HT-29 (cell line): ENCODE measurements at places on chromosomes 4 and X. TPM values are rescaled to one million over a fixed set of nuclear protein-coding genes. Genes with fewer than 3 reads are reported as not detected.

Gene TSPAN7
- total RNA-seq: not detected in 2 replicates

Gene DAPP1
- total RNA-seq: 2.5 and 3.8 TPM in 2 replicates

Gene FAM199X
- total RNA-seq: 18.4 and 19.1 TPM in 2 replicates

Gene ADGRG2
- total RNA-seq: not detected in 2 replicates

Gene DRP2
- 0.05 and 0.13 TPM in 2 replicates for total RNA-seq

Gene FAAH2
- 3.1 and 3.4 TPM in 2 replicates for total RNA-seq
